ENCODE measurements at places on chromosomes 5 and 9.

GRCh38 chr9:68522131-68522530 is 18.6 kb downstream of the TMEM252 start:
- DNase-seq, result no peak

- no peak for DNase-seq
These were observed 220.5 kb upstream of the ADRA1B start for GRCh38 chr5:159695741-159696294.

- DNase-seq, result no peak
These were observed 9.5 kb downstream of the SH3GL2 start for GRCh38 chr9:17588395-17588794.

GRCh38 chr9:35658968-35659220 is 802 bp downstream of the CCDC107 start:
- DNase-seq, result no peak

DNA sequence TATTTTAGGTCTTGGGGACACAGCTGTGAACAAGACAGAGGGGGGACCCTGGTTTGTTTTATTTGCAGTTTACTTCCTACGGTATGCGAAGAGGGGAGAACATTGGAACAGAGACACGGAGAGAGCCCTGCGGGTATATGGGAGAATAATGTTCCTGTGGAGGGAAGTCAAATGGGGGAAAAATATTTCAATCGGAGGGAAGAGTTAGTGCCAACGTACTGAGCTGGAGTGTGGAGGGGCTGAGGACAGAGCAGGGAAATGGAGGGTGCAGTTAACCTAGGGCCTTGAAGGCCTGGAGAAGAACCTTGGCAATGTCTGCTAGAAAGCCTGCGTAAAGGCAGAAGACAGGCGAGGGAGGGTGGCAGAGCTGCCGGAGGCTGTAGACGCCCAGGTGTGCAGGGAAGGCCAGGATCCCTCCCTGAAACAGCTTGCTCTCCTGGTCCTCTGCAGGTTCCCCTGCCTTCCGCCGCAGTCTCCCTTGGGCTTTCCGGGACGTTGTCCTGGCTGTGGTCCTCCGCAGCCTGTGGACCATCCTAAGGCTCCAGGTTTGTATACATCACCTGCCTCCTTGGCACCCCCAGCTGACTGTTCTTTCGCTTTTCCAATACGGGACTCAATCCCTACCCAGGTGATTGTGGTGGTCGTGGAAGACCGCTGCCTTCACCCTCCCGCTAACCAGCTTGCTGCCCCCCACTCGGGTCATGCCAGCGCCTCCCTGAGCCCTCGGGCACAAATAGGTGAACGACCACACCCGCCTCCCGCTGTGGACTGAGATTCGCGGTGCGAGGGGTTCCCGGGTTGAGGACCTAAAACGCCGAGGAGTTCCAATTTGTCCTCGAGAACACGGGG is 1.9 kb upstream of the RACK1 start:
- no peak for DNase-seq

GRCh38 chr5:37661227-37661920 is 178.5 kb downstream of the GDNF start:
- DNase-seq, result no peak

DNA sequence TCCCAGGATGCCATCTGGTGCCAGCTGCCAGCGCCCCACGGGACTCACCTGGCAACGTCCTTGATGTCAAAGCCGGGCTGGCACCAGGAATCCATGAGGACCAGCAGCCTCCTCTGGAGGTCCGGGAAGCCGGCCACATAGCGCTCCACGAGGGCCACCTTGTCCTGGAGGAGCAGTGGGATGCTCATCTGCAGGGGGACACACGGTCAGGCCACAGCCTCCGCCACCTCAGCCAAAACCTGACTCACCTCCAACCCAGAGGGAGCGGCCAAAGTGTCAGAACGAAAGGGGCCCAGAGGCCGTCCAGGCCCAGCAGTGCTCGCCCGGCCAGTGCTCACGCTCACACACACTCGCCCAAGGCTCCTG is 56.5 kb downstream of the EXD3 start:
- no peak for DNase-seq

GRCh38 chr9:119758241-119758640 is 389.0 kb upstream of the BRINP1 start:
- DNase-seq, result no peak

DNA sequence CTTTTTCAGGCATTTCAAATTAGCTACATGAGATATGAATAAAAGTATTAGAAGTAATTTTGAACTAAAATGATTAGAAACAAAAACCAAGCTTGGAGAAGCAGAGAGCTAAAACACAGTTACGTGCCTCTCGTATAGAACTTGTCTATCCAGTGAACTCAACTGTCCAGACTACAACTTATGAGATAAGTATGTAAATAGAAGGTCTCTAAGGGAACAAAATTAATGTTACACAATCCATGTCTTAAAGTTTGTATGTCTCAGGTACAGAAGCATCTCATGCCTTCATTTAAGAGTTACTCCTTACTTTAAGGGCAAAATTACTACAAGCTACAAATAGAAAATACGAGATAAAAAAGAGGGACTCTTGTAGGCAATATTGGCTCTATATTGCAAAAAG is 316.8 kb downstream of the CETN3 start:
- DNase-seq, result no peak

- DNase-seq, result no peak
These were observed 615 bp downstream of the ATG10 start for GRCh38 chr5:81972492-81972783.

GRCh38 chr5:171924493-171925122 is 81.8 kb downstream of the FBXW11 start:
- no peak for DNase-seq

GRCh38 chr5:58314356-58315210 is 145.3 kb downstream of the PLK2 start:
- no peak for DNase-seq

- DNase-seq, result no peak
These were observed 102.5 kb upstream of the PANK3 start for GRCh38 chr5:168681556-168682183.

DNA sequence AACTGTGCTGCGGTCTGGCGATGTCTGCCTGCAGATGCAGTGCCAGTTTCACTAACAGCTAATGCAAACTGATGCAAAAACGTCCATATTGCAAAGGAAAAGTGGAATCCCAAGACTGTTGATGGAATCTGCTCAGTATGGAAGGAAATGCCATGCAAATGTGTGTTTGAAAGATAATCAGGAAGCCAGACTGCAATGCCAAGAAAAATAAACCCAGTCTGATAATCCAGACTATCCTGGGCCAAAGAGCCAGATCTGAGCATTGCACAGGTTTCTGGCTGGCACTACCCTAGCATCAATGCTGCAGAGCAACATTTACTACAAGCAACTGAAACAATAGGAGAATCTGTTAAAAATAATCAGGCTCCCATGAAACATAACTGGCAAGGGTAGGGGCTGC is 130.3 kb downstream of the FSTL4 start:
- no peak for DNase-seq

GRCh38 chr5:53343187-53343586 is 137.2 kb upstream of the FST start:
- no peak for DNase-seq

GRCh38 chr9:19999491-20000057 is 210.7 kb upstream of the SLC24A2 start:
- peak; percentile 52 for DNase-seq

GRCh38 chr9:3912817-3913216 is 387.0 kb upstream of the RFX3 start:
- DNase-seq, result no peak

DNA sequence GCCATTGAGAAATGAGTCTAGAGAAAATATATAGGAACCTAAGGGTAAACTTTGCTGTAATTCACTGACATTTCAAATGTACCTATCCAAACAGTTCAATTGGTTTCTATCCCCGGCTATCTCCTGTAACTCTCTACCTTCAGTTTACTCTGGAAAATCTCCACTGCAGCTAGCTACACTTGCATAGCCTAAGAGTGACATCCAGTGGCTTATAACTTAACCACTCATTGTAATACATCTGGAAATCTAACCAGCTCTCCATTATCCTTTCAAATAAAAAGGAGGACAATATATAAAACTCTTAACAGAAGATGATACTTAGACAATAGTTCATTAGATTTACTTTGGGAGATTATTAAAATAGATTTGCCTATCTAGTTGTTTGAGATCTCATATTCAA is 35.3 kb upstream of the SPDL1 start:
- no peak for DNase-seq

DNA sequence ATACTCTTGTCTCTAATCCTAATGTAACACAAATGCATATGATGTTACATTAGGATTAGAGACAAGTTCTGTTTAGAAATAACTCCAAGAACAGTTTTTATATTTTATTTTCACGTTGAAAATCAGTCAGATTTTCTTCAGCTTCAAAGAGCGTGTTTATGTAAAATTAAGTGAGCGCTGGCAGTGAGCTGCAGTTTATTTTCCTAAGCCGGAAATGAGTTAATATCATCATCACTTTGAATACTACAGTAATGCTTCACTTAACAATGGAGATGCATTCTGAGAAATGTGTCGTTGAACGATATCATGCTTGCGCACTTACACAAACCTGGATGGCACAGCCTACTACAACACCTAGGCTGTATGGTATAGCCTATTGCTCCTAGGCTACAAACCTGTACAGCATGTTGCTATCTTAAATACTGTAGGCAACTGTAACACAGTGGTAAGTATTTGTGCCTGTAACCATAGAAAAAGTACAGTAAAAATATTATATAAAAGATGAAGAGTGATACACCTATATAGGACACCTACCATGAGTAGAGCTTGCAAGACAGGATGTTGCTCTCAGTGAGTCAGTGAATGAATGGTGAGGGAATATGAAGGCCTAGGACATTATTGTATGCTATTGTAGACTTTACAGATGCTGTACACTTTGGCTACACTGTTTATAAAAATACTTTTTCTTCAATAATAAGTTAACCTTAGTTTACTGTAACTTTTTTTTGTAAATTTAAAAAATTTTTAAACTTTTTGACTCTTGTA is 65.9 kb upstream of the C5orf46 start:
- no peak for DNase-seq

- no peak for DNase-seq
These were observed 379.2 kb downstream of the CTNND2 start for GRCh38 chr5:11525020-11525419.

- DNase-seq, result no peak
These were observed 135.5 kb upstream of the KLF9 start for GRCh38 chr9:70549926-70550325.

DNA sequence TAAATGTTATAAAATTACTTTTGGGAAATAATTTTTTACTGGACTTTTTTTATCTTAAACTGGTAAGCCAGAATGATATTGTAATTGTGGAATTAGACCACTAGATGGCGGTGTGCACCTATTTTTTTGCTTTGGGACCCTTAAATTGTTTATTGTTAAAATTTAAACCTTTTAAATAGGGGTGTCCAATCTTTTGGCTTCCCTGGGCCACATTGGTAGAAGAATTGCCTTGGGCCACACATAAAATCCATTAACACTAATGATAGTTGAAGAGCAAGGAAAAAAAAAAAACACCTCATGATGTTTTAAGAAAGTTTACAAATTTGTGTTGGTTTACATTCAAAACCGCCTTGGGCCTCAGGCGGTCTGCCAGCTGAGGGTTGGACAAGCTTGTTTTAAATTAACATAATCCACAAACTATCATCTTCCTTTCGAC is 28.4 kb upstream of the GADD45G start:
- DNase-seq, result no peak

GRCh38 chr9:13358128-13358527 is 78.6 kb upstream of the MPDZ start:
- no peak for DNase-seq

GRCh38 chr5:14932902-14933469 is 61.4 kb upstream of the ANKH start:
- DNase-seq, result no peak

DNA sequence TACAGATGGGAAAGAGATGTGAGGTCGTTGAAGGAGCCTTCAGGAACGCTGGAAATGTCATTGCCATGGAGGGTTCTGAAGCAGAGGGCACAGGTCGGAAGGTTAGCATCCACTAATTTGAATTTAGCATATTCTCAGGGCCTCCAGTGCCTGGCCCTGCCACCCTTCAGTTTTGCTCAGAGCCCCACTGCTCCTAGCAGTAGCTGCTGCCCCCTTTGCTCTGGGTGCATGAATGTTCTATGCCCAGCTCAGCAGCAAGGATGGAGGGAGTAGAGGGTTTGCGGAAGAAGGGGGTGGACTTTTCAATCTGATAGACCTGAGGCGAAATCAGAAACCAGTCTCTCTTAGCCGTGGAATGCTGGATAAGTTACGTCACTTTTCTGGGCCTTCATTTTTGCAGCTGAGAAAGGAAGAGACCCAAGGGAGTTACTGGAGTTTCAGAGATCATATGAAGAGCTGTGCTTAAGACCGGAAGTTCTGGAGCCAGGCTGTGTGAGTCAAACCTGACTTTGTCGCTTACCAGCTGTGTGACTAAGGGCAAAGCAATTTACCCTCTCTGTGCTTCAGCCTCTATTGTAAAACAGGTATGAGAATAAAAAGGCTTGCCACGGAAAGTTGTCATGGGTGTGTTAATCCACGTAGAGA is 133.2 kb upstream of the PANK3 start:
- DNase-seq, result no peak

DNA sequence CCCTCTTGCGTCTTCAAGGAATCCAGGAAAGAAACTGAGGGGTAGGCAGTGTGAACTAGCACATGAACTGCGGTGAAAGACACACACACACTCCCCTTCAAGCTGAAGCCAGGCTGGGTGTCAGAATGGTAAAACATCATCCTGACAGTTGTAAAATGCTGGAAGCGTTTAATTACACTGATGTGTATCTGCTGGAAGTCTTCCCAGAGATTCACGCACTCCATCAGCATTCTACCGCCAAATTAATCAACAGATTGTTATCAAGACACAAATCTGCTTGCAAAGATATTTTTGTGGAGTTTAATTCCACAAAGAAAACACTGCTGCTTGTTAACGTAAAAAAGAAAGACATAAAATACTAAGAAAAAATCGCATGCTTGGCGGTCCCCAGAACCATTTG is 241.0 kb upstream of the NFIL3 start:
- DNase-seq, result no peak

DNA sequence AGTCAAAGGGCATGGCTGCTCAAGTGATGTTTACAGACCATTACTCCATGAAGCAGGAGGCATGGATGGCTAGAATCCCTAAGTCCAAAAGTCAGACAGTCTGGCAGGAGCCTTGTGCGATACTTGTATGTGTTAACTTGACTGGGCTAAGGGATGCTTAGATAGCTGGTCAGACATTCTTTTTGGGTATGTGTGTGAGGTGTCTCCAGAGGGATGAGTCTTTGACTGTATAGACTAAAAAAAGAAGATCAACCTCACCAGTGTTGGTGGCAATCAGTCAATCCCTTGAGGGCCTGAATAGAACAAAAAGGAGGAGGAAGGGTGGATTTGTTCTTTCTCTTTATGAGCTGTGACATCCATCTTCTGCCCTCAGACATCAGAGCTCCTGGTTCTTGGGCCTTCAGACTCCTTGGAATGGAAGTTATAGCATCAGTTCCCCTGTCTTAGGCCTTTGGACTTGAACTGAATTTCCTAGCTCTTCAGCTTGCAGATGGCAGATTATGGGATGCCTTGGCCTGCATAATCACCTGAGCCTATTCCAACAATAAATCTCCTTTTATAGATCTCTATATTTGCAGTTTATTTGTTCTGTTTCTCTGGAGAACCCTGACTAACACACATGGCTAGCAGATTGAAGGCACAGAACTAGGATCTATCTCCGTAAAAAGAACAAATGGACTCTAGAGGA is 9.7 kb upstream of the HSPB3 start:
- DNase-seq, result no peak

Measured in activated T-cell treated with anti-CD3 and anti-CD28 coated beads for 48 hours (primary cell).